ENCODE measurements at places on chromosomes 1 and 21. TPM values are rescaled to one million over a fixed set of nuclear protein-coding genes. Genes with fewer than 3 reads are reported as not detected.

DNA sequence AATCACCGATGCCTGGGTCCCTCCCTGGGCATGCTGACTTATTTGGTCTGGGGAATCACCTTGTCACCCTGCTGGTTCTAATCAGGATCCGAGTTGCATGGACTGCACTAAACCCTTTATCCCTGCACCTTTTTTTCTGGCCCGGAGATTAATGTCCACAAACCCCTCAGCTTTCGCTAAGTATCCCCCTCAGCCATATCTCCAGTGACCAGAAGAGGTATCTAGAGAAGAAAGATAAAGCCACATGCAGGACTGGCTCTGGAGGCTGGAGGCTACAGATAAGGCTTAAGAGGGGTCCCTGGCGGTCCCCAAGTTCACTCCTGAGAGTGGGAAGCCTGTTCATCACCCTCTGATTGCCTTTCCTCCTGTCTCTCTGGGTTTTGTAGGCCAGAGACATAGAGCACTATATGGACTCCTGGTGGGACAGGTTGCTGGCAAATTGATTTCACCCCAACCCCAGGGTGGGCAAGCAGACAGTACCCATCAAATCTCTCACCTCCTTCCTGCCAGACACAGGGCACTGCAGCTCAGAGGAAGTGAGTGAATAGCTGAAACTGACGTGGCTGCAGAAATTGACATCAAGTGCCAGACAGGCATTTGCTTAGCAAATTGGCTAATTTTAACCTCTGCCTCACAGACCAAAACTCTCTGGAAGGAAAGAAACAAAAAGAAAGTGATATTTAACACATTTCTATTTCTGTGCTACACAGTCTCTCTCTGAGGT, 38.8 kb downstream of the HMGB4 start:
- no peak for DNase-seq

Gene TCHH
- total RNA-seq, result 0.03 TPM

- DNase-seq, result no peak
Observed at GRCh38 chr1:115175596-115175995, 86.3 kb upstream of the TSPAN2 start.

DNA sequence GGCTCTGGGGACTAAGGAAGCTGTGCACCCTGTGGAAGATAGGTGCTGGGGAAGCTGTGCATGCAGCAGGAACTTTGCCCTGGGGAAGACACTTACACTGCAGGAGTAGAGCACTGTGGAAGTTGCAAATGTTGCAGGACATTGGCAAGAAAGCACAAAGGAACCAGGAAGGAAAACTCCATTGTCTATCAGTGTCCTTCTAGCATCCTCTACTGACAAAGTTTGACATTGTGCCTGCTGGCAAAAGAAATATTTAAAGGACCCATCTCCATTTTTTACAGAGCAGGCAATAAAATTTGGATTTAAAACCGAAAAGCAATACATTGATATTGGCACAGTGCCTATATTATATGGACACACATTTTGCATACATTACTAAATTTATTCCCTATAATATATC, 394.1 kb downstream of the PBX1 start:
- peak; percentile 36 for DNase-seq

Gene BATF3
- 12.0 TPM for total RNA-seq

Gene SRM
- 112 TPM for total RNA-seq

DNA sequence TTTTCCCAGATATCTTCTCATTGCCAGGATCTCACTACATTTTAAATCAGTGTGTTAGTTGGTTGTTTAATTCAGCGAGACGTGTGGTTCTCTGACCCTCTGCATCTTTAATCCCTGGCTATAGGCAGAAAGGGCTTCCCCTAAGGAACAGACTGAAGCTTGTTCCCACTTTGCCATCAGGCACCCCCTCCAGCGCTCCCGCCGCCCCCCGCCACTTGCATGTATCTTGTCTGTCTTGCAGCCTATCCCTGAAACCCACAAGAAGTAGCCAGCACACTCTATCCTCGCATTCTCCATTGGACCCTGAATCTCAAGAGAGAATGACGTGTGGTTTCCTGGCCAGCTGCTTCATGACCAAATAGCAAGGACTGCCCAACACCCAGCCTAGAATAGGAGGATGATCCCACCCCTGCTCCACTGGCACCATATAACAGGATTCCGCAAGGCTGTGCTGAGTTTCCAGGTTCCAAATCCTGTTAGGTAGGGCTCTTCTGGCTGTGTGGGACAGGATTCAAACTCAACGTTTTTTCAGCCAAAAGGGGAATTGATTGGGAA, 7.8 kb downstream of the CLDN19 start:
- no peak for DNase-seq

Gene USH2A
- total RNA-seq, result not detected

- no peak for DNase-seq
Observed at GRCh38 chr1:155295183-155295941, 5.9 kb downstream of the PKLR start.

Gene CD101
- total RNA-seq, result 2.2 TPM

- no peak for DNase-seq
Observed at GRCh38 chr1:7898962-7899361, 41.7 kb downstream of the TNFRSF9 start.

DNA sequence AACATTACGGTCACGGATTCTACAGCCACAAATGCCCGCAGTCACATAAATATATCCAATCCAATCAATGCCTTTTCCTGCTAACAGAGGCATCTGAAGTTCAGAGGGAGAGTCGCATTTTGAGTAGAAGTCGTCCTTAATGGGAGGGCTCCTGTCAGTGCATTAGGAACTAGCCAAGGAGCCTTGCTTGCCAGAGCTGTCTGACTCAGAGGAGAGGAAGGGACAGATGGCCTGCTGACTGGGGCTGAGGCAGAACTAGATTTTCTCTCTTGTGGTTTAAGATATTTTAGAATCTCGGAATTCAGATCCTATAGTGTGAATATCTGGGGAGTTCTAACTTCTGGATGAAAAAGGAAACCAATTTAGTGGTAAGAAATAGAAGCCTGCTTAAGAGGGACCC, 10.6 kb downstream of the XKR8 start:
- no peak for DNase-seq

Gene FCRLA
- total RNA-seq, result 3.9 TPM

Gene IGSF8
- 39.5 TPM for total RNA-seq

DNA sequence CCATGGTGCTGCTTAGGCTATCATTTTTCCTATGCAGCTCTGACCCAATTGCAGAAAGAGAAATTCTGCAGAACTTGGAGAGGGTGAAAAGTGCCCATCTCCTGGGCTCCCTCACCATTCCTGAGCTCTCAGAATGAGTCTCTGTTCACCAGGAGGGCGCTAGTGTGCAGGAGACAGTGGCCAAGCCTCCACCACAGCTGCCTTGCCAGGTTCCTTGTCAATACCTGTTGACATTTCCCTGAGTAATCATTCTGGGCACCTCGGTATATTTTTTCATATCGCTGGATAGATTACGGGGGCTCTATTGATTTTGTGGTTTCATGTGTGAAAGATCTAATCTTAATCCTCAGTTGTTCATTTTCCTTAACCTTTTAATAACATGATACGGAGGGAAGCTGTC, 13.0 kb upstream of the C8B start:
- no peak for DNase-seq
